ENCODE measurements at places on chromosomes 7 and 10.

DNA sequence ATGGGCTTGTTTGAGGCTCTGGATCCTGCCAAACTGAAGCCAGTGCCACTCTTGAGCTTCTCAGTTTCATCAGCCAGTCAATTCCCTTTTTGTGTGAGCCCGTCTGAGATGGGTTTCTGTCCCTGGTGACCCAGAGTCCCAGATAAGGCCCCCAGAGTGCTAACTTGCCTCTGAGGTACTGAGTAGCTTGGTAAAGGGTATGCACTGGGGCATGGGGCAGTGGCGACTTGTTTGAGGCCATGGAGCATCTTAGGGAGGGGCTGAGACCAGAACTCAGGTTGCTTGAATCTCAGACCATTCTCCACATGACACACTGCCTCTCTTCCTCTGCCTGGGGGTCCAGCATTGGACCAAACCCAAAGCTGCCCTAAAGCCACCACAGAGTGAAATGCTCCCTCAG is 35.2 kb upstream of the NANOS1 start:
- no peak for DNase-seq

- DNase-seq, result no peak
Observed at GRCh38 chr7:51310131-51310583, 6.5 kb downstream of the COBL start.

DNA sequence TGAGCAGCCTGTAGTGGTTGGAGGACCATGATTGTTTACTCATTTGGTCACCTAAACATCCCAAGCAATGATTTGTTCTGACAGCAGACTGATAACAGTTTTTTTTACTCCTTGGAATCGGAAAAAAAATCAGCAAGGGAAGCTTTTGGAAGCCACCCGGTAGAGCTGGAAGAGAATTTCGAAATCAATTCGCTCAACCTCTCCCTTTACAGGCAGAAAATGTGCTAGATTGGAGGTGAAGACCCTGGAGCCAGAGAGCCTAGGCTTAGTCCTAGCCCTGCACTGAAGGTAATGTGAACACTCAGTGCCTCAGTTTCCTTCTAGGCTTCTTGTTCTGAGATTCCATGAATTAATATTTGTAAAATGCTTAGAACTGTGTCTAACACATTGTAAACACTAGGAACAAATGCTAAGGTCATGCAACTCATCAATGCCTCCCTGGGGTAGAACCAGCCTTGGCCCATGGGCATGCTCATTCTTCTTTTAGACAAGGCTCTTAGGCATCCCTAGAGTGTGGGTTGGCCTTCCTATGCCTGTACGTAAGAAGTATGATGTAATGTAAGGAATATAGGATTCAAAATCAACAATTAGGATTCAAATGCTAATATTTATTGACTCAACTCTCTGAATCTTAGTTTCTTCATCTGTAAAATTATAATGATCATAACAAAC is 52.7 kb downstream of the MET start:
- no peak for DNase-seq

DNA sequence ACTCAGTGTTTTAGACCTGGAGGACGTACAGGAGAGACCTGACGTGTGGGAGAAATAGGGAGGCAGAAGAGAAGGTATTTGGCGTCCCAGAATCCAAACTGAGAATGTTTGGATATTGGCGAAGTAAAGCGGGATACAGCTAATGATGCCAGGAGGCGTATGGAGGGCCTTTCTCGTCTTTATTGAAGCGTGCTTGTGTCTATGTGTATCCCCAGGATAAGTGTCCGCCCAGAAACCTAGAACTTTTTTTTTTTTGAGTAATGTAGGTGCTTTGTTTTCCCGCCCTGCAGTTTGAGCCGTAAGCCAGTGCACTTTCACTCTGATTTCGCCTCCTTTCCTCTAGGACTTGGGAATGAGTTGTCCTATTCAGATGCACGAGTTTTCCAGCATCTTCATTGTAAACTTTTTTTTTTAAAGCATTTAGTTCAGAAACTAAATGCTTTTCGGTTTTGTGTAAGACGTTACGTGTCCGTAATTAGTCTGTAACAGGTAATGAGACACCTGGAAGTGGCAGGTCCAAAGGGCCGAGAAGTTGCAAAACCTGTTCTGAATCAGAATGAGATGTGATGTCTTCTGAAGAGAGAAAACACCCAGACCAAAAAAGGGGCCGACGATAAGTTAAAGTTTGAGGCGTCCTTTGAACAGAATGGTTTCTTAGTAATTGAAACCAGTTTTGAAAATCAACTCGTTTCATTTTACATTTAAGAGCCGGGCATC is 746 bp downstream of the ARL5B start:
- DNase-seq, result no peak

- DNase-seq, result no peak
Observed at GRCh38 chr7:30238721-30239441, 45.5 kb upstream of the ZNRF2 start.

- no peak for DNase-seq
Observed at GRCh38 chr7:47847207-47847606, 101.1 kb downstream of the PKD1L1 start.

Data from activated T-cell treated with anti-CD3 and anti-CD28 coated beads for 1 hour (primary cell).